ENCODE measurements at places on chromosomes 5 and 9.

DNA sequence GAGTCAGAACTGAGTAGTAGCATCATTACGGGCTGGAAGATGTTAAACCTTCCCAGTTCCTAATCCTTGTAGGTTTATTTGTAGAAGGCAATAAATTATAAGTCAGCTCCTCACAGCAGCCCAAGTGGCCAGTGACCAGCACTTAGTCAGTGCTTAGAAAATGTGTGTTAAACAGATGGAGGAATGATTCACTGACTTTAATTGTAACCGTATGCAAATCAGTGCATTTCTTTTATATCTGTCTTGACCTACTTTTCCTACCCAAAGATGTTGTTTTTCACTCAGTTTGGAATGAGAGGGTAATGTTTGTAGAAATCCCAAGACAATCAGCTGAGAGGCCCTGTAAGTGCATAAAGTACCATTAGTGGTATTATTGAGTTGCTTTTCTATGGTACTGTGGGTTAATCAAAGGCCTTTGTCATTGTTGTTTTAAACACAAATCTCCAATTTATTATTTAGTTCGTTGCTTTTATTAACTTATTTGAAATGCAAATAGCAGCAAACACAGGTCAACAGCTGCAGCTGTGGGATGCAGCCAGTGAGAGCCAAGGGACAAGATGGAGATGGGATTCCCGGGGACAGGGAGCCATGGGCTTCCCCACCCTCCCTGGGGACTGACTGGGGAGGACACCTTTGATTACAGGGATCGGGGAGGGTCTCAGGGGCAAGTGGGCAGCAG lies 49.8 kb downstream of the MAP1B start:
- DNase-seq = no peak

GRCh38 chr9:113427629-113428028 lies 17.1 kb downstream of the C9orf43 start:
- DNase-seq = no peak

GRCh38 chr9:113563826-113564497 lies 100.4 kb downstream of the RGS3 start:
- no peak for DNase-seq

GRCh38 chr5:137199201-137199600 lies 299.9 kb downstream of the SPOCK1 start:
- DNase-seq = no peak

- DNase-seq = no peak
Measured at GRCh38 chr5:66540078-66540477, 56.1 kb upstream of the MAST4 start.

- DNase-seq = no peak
Measured at GRCh38 chr5:39501397-39501796, 76.6 kb upstream of the DAB2 start.

DNA sequence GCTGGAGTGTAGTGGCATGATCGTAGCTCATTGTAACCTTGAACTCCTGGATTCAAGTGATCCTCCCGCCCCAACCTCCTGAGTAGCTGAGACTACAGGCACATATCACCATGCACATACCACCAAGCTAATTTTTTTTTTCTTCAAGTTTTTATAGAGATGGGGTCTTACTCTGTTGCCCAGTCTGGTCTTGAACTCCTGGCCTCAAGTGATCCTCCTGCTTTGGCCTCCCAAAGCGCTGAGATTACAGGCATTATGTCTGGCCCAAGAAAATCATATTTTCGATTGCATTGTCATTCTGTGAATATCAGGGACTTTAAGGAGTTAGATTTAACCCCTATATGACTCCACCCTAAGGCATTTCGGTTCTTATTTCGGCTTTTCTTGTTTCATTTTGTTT lies 116.6 kb downstream of the VPS13A start:
- DNase-seq = no peak

- DNase-seq = no peak
Measured at GRCh38 chr5:2008851-2009629, 126.3 kb upstream of the IRX4 start.

- DNase-seq = no peak
Measured at GRCh38 chr9:108033976-108034964, 544.7 kb upstream of the KLF4 start.

DNA sequence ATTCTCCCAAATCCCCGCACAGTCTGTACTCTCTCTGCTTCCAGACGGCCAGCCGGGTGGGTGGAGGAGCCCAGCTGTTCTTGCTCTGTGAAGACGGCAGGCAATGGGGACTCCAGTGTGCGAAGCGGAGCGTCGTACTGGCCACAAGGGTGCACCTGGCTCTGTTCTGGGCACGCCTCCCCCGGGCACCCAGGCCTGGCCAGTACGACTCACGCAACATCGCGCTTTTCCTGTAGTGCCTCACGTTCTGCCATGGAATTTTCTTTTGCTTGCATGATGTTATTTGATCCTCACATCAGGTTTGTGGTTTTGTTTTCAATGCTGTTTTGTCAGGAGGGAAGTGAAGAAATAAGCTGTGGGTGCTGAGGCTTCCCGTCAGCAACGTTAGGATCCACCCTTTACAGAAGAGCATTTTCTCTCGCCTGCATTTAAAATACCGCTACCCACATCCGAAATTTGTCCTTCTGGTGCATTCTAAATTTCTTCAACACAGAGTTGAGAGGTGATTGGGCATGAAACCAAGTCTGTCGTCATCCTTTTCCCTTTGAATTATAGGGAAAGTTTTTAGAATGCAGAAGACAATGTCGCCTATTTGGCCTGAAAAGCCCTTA lies 311.7 kb downstream of the TRIM36 start:
- no peak for DNase-seq

DNA sequence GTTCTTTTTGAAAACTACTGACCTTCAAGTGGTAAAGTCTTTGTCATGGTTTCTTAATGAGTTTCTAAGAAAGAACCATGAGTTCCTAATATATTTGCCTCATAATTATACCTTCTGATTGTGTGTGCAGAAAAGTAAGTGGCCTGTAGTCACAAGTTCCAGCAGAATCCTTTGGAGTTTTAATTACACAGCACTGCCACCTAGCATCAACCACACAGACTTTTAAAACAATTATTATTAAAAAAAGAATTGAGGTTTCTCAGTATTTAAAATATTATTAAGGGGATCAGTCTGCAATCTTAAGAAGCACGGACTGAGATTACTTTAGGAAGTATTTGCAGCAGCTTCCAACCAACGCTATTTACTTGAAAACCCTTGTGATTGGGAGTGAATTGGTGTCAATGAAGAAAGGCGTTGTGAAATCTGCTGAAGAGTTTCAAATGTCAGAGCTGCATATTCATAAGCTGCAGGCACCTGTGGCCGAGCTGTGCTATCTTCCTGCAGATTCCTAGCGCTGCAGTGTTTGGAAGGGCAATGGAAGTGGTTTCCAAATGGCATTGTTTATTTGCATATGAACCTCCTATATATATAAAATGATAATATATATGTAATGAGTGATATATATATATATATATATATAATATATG lies 1074.2 kb upstream of the WWC1 start:
- DNase-seq = no peak

GRCh38 chr5:57889558-57889957 lies 406.9 kb upstream of the ACTBL2 start:
- DNase-seq = no peak

GRCh38 chr5:153276151-153276550 lies 214.3 kb upstream of the GRIA1 start:
- peak; percentile 74 for DNase-seq

DNA sequence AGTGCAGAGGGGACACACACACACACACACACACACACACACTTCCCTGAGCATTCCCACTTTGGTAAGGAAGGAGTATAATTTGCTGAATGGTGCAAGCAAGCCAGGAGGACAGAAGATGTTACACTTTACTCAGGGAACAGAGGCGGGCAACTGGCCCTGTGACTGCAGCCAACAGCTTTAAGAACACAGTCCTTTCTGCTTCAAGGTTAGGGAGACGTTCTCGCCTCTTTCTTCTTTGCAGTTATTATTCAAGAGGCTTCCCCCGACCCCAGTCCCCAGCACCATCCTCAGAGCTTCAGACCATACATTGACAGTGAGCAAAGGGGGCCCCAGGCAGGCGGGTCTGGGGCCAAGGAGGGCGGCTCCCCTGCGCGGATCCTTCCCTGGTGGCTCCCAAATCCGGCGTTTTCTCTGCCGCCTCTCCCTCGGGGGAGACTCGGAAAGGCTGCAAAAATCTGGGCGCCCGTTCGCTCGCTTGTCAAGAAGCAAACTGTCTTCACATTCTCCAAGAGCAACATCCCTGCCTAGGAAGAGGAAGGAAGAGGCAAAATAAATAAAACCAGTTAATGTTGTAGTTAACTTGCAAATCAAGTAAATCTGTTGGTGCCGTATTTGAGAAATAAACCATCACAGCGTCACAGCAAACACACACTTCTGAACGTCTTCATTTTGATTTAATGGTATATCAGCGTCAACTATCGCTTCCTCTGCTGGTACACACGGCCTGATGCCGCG lies 3.8 kb upstream of the LHX2 start:
- DNase-seq = peak; percentile 21

- DNase-seq = no peak
Measured at GRCh38 chr5:180333661-180334060, 19.5 kb downstream of the GFPT2 start.

DNA sequence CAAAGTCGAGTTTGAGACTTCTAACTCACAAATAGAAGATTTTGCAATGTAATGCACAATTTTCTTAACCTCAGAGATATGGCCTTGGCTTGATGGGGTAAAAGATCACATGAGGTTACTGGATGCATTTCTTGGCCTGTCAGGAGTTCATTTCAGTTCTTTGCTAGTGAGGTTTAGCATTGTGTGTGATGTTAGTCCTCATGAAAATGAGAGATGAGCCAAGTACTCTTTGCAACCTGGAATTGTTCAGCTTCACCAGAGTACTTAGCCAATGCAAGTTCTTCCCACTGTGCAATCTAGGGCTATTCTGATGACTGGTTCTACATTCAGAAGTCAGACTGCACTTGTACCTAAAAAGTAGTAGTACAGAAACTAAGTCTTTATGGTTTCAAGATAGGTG lies 24.9 kb downstream of the GNAQ start:
- DNase-seq = no peak

DNA sequence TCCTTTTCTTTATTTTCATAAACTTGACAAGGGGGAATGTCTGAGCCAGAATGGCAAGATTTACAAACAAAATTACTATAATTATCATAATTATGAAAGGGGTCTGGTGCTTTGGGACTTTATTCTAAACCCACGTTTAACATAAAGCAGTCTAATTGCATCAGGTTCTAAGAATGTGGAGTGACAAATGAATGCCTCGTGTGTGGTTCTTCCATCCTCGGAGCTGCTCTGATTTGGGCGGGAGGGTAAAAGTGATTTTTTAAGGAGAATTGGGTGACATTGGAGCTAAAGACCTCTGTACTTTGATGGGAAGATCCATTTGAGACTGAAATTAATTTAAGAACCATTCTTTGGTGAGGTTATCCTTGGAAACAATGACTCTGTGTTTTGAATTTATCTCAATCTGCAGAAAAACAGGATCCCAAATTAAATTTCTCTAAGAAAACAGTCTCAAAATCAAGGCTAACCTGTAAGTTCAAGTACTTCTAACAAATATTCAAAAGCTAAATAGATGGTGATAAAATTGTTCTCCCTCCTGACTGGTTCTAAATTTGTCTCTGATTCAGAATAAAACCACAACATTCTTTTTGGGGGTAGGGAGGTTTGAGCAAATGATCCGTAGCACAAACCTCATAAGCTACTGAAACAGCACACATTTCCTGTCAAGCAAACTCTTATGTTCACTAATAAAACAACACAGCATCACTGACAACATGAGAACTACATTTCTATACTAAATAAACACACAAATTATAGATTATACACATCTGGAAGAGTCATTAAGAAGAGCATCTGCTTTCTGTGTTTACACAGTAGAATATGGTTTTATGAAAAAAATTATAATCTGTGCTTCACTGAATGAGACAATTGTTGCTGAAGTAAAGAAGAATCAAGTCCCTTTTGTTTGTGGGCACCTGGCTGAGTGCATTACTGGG lies 85.5 kb downstream of the DCP2 start:
- DNase-seq = no peak

GRCh38 chr5:177474846-177475562 lies 1.6 kb upstream of the DBN1 start:
- no peak for DNase-seq

- no peak for DNase-seq
Measured at GRCh38 chr5:43772764-43773477, 169.9 kb downstream of the NNT start.

DNA sequence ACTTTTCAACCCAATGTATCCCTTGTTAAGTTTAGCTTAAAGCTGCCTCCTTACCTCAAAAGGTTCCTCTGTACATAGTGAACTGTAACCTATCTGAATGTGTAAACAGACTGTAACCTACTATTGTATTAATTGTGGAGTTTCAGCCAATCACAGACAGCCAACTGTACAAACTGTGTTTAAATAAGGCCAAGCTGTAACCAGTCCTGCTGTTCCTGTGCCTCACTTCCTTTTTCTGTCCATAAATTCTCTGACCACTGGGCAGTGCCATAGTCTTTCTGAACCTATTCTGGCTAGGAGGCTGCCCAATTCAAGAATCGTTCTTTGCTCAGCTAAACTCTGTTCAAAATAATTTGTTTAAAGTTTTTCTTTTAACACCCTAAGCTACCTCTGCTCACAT lies 74.7 kb upstream of the DAPK1 start:
- DNase-seq = no peak

DNA sequence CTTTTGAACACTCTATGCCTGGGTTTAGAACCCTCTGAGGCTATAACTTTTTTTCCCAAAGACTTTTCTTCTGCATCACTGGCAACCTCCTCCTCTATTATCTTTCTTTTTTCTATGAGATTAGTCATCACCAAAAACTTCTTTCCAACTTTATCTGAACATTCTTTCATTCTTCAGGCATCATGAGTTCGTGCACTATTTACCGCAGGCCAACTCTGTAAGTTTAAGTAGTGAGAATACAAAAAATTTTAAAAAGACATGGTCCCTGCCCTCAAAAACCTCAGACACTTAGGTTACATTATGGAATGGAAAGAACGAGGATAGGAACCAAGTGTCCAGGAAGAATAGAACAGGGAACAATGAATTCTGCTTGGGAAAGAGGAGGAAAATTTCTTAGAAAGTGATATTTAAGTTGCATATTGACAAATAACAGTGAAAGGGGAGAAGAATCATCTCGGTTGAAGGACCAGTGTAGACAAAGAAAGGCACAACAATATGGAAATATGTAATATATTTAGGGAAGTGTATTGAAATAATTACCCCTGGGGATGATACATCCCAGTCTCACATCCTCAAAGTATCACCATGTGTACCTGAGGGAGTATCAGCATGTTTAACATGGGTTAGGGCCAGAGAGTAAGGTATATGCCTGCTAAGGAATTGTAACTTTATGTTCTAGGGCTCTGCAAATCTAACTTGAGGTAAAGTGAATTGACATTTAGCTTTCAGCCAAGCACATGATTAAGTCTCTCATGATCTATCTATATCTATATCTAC lies 196.5 kb upstream of the NREP start:
- DNase-seq = no peak

- DNase-seq = no peak
Measured at GRCh38 chr9:130028493-130029222, 14.3 kb downstream of the FNBP1 start.

GRCh38 chr5:82754759-82755158 lies 322.4 kb downstream of the TMEM167A start:
- no peak for DNase-seq

- DNase-seq = no peak
Measured at GRCh38 chr9:95030344-95030743, 287.2 kb downstream of the FANCC start.

- no peak for DNase-seq
Measured at GRCh38 chr5:39605145-39605544, 180.4 kb upstream of the DAB2 start.

- no peak for DNase-seq
Measured at GRCh38 chr9:93297659-93298497, 113.9 kb downstream of the WNK2 start.

- DNase-seq = no peak
Measured at GRCh38 chr5:108636135-108636853, 111.4 kb upstream of the FER start.

GRCh38 chr5:132008961-132009680 lies 2.3 kb downstream of the ACSL6 start:
- DNase-seq = no peak

All from neuronal stem cell (in vitro differentiated cells).